ENCODE measurements at places on chromosomes 3 and 15.
A peak's percentile ranks its signal among the peaks of the same experiment; 100 is the strongest.

- no peak for DNase-seq
Measured at GRCh38 chr3:13146643-13147143, 73.5 kb upstream of the IQSEC1 start.

GRCh38 chr15:57340682-57341259 lies 35.5 kb upstream of the CGNL1 start:
- peak; percentile 45 for DNase-seq

GRCh38 chr15:28911310-28911931 lies 25.6 kb downstream of the APBA2 start:
- DNase-seq, result no peak

DNA sequence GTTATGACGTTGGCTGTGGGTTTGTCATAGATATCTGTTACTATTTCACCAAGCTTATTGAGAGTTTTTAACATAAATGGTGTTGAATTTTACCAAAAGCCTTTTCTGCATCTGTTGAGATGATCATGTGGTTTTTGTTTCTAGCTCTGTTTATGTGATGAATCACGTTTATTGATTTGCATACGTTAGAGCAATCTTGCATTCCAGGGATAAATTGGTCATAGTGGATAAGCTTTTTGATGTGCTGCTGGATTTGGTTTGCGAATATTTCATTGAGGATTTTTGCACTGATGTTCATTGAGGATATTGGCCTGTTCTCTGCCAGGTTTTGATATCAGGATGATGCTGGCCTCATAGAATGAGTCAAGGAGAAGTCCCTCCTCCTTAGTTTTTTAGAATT lies 117.8 kb downstream of the DOCK3 start:
- DNase-seq, result no peak

DNA sequence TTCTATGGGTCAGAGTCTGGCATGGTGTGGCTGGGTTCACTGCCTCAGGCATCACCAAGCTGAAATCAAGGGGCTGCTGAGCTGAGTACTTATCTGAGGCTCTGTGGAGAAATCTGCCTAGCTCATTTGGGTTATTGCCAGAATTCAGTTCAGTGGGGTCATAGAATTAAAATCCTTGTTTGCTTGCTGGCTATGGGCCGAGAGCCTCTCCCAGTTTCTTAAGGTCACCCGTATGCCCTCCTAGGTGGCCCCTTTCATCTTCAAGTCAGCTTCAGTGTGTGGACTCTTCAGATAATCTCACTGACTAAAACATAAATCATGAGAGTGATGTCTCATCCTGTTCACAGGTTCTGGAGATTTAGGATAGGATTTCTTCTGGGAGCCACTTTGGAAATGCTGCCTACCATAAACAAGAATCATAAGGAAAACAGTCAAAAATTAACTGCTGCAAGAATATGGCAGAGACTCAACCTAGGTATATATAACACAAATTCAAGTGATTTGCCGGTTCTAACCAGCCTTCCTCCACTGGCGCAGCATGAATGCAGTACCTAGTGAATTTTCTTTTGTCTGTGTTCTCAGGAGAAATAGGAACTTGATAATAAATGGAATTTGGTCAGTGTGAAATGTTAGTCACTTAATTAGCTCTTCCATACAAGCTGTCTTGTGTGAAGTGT lies 5.3 kb downstream of the CP start:
- no peak for DNase-seq

DNA sequence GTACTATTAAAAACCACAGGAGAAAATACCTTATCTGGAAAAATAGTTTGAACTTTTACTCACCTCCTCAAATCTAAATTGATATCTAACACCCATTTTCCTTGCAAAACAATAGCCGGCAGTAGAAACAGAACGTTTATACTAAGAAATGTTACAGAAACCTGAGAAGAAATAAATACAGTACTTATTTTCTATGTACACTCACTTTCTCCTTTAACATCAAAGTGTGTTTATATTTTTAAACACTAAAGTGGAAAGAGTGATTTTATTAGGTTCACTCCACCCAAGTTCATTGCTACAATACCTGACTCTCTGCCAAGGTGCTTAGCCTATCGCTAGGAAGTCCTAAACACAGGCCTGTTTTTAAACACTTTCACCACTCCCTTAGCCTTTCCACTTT lies 87.8 kb upstream of the TJP1 start:
- no peak for DNase-seq

- no peak for DNase-seq
Measured at GRCh38 chr3:194097141-194097882, 38.6 kb upstream of the HES1 start.

Data from NCI-H345 (cell line).